ENCODE measurements at places on chromosomes 1 and 21. TPM values are rescaled to one million over a fixed set of nuclear protein-coding genes. Genes with fewer than 3 reads are reported as not detected.

DNA sequence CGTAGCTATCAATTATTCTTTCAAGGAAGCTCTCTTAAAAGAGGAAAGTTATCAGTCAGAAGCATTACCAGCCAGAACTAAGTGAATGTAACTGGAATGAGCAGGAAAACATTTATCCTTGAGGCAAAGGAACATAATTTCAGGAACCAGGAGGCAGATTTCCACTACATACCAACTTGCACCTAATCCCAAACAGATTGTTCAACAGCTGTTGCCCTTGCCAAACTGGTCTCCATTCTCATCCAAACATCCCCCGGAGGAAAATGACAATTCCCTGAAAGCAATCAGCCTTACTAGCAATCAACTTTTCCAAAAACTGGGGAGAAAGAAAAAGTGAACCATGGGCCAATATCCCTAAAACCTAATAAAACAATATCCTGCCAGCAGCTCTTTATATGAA is 35.0 kb downstream of the ENAH start:
- H3K4me1 ChIP-seq: peaks cover 16% of the 10 kb centered on the region
- no peak overlapping the region for H3K27ac ChIP-seq
- peaks cover 11% of the 10 kb centered on the region for H3K36me3 ChIP-seq
- H3K27me3 ChIP-seq: no peaks in the 10 kb centered on the region
- DNase-seq: peak; percentile 83

DNA sequence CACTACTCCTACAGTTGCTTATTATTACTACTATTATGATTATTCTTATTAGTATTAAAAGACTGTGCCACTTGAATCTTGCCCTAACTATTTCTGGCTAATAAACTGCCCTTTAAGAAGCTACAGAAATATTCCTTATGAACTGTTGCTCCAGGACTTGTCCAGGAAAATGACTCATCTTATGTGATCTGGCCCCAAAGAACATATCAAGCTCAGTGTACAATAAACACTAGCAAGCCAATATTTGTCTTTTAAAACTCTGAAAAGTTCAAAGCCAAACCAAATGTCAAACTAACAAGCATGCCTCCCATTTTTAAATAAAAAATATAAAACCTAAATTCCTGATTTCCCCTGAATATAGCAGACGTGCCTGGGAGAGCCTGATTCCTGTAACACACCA is 88.7 kb upstream of the SIM2 start:
- 0 out of 2 replicates have a peak, but pooled peaks cover 2% of the 10 kb centered on the region for H3K27me3 ChIP-seq
- no peak overlapping the region for H3K27ac ChIP-seq
- H3K4me1 ChIP-seq: no peaks in the 10 kb centered on the region
- H3K36me3 ChIP-seq: no peaks in the 10 kb centered on the region
- no peak overlapping the region for H3K4me3 ChIP-seq

DNA sequence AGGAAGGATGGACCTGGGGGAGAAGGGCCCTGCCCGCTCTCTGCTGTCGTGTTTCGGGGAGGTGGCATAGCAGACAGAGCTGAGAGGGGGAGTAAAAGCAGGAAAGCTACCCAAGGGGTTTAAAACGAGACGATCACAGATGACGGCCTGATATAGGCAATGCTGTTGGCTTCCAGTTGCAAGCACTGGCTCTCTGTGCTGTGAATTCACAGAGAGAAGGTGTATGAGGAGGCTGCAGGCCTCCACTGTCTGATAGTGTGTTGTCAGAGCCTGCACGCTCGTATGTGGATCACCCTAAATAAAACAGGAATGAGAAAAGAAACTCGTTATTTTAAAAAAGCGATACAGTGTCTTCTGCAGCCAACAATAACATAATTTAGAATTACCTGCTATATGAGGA is 57.4 kb downstream of the LGR6 start:
- H3K27me3 ChIP-seq: peaks cover 5% of the 10 kb centered on the region
- no peaks in the 10 kb centered on the region for H3K36me3 ChIP-seq
- H3K4me1 ChIP-seq: peaks cover 22% of the 10 kb centered on the region

The FRRS1 gene
- 11.8 TPM for total RNA-seq
